LHCN-M2 (cell line): ENCODE measurements at places on chromosomes 16 and 17. TPM values are rescaled to one million over a fixed set of nuclear protein-coding genes. Genes with fewer than 3 reads are reported as not detected.

- no peak for DNase-seq
Measured at GRCh38 chr17:50283714-50284113, 9.4 kb downstream of the TMEM92 start.

DNA sequence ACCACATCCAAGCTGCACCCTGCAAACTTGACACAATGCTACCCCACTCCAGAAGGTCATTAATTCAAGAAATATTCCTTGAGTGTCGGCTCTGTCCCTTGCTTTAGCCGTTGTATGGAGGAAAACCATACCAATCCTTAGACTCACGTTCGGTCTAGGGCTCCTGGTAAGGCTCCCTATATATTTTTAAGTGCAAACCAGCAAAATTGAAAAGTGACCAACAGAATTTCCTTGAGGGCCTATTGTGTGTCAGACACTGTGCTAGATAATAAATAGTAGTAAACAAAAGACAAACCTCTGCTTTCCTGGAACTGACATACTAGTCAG is 390 bp upstream of the BBS2 start:
- no peak for DNase-seq

The KRT222 gene
- not detected in 2 replicates for total RNA-seq

- DNase-seq, result no peak
Measured at GRCh38 chr16:82735186-82735585, 108.4 kb downstream of the CDH13 start.

GRCh38 chr16:392450-393030 is 4.5 kb upstream of the NME4 start:
- DNase-seq, result no peak

- DNase-seq, result no peak
Measured at GRCh38 chr17:8892338-8892690, 24.8 kb upstream of the PIK3R6 start.

GRCh38 chr16:14437426-14437825 is 192.6 kb downstream of the PARN start:
- DNase-seq, result no peak

The NPEPPS gene
- total RNA-seq, result 73.4 and 92.3 TPM in 2 replicates

GRCh38 chr16:84941921-84942320 is 69.4 kb downstream of the ZDHHC7 start:
- no peak for DNase-seq

DNA sequence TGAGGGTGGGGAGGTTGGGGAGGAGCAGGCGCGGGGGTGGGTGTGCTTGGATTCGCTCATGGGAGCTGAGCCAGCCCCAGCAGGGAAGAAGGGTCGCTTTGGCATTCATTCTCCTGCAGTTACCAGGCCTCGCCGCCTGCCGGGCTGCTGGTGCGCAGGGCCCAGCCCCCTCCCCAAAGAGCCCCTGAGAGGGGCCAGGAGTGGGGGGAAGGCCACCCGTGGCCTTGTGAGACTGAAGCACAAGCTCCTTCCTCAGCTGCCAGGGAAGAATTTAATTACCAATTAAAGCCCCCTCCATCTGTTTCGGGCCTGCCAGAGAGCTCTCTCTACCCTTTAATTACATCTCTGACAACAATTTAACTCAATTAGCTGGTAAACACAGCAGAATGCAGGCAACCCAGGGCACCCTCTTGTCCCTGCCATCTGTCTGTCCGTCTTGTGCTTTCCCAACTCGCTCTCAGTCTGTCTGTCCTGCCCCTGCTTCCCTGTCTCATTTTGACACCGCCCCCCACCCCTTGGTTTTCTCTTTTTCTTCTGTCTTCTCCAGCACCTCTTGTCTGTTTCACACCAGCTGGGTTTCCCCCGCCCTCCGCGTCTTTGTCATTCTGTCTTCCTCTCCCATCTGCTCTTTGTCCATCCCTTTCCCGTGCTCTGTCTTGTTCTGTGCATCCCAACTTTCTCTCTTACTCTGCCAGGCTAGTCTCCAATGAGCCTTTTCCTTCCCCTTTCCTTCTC is 32.7 kb downstream of the CDK5RAP3 start:
- no peak for DNase-seq

The PHOSPHO1 gene
- 0.13 and 0.23 TPM in 2 replicates for total RNA-seq

DNA sequence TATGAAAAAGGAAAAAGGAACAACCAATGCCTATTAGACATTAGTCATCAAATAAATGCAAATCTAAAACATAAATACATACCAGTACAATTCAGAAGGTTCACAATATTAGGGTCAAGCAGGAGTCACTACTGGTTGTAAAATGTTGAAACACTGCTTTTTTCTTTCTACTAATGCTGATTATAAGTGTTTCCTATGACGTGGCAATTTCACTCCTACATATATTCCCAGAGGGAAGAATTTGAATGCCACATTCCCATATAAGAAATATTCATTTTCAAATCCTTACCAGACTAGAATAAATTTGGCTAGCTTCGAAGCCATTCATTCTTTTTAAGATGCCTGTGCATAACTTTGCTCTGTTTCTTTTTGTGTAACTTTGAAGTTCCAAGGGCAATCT is 2.6 kb upstream of the KRTAP9-2 start:
- no peak for DNase-seq

- DNase-seq, result peak; percentile 80
Measured at GRCh38 chr16:4500272-4500671, 24.1 kb downstream of the HMOX2 start.
